Umbilical cord (tissue), 2 donors: ENCODE measurements at places on chromosomes 6 and 20.

- peak; percentile 90 for DNase-seq
These were observed at the start of gene ATAT1 for GRCh38 chr6:30626484-30627366. Gene ATAT1 (plus strand): TSS chr6:30626874.

DNA sequence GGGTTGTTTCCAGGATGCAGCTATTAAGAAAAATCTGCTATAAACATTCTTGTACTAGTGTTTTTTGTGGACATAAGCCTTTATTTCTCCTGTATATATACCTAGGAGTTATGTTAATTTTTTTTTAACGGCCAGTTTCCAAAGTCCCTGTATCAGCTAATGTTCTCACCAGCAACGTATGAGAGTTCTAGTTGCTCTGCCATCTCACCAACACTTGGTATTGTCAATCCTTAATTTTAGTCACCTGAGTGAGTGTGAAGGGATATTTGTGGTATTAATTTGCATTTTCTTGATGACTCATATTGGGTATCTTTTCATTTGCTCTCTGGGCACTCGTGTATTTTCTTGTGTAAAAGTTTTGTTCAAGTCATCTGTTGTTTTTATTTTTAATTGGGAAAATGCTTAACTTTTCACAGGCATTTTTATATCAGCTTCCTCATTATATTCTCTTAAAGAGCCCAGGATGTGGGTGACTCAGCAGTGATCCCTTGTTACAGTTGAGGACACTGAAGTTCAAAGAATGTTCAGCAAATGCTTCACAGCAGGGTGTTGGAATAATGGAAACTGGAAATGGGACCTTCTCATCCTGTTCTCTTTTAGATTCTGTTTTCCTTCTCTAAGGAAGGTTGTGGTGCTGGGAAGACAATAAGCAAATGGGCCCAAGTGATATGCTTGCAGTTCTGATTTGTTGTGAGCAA is 211.7 kb upstream of the PRND start:
- no peak for DNase-seq

DNA sequence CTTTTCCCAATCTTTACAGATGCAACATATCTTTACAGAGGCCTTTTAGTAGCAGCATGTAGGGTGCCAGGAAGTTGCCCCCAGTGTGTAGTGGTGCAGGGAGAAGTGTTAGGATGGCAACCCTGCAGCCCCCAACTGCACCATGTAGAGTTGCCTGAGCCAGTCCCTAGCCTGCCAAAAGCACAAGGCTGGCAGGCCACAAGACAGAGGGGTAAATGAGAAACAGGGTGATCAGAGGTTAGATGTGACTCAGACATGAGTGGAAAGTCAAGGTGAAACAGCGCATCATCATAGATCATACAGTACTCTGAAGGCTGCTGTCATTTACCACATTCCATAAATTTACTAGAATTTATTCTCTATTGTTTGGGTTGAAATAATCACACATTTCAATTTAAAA is 467.5 kb downstream of the PRKN start:
- no peak for DNase-seq

GRCh38 chr6:129186988-129187387 is 304.1 kb downstream of the LAMA2 start:
- DNase-seq = no peak

DNA sequence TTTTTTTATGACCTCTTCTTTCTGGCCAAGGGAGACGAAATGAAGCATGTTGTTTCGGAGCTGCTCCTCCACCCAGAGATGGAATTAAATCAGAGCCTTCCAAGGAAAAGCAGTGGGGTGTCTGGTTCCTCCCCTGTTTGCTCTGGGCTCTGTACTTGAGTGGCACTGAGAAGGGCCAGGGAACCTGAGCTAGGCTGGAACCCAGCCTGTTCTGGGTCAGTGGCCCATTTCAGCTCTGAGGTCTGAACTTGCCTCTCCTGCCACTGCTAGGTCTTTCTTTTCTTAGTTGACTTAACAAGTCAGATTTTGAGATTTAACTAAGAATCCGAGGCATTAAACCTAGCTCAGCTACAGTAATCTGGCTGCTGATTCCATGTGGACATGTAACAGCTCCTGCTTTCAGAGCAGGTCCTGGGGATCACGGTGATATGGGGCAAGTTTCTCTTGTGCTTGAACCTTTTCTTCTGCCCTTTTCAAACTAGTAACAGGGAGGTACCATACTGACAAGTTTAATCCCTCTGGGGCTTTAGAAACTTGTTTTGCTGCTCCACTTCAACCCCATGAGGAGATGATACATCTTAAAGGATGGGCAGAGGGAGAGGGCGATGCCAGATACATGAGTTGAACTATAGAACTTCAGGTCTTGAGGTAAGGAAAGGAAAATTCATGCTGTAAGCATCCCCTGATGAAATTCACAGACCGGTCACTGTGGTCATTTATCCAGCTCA is 101.1 kb downstream of the SLC24A3 start:
- DNase-seq = peak; percentile 52

DNA sequence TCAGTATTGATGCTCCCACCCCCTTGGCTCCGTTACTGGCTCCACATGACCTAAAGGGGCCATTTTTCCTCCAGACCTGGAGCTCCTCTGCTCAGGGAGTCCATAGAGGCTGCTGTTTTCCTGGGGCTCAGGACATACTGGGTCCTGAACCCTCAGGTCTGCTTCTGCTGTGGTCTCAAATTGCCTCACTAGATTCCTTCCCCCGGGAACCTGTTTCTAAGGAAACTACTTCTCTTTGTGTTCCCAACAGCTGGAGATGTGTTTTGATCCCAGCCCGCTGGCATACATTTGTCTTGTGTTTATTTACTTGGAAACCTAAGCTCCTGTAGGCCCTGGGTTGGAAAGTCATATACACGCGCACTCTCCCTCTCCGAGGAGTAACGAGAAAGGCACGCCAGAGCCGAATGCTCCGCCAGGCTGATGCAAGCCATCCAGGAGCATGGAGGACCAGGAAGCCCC is 222.8 kb downstream of the UST start:
- DNase-seq = no peak

DNA sequence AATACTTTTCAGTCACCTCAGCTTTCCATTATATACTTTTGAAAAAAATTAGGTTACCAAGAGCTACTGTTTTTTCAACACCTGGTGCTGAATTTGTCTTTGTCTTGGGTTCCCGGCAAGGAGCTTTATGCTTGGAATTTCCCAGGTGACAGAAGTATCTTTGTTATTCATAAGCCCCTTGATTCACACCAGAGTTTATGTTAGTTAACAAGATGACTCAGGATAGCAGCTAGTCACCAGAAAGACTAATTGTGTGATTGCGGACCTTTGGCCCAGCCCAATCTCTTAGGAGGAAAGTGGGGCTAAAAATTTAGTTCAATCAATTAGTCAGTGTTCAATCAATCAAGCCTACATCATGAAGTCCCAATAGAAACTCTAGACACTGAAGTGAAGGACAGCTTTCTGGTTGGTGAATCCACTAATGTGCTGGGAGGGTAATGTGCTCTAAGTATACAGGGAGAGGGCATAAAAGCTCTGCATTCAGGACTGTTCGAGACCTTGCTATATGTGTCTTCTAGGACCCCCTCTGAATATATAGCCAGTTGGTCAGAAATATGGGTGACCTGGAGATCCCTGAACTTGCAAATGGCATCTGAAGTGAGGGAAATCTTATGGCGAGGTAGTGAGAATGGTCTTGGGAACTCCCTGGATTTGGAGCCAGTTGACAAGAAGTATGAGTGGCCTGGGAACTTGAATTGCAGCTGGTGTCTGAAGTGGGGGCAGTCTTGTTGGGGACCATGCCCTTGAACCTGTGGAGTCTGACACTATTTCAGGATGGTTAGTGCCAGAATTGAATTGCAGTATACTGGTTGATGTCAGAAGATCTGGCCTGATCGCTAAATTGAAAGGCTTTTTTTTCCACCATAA is 16.2 kb downstream of the TMEM30A start:
- DNase-seq = no peak

DNA sequence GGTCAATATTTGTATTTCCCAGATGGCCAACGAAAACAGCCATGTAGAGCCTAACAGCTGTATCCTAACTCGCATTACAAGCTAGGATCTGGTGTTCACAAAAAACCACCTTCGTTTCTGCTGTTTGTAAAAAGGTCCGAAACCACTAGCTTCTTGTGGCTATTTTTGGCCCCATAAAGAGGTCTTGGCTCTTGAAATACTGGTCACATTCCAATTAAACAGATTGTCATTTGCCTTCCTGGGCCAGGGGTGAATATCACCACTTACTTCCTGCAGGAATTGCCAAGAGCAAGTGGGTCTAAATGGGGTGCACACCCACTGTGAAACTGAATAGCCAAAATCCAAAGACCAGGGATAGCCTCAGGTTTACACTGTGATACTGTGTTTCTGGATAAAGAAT is 48.2 kb downstream of the TSHZ2 start:
- no peak for DNase-seq

DNA sequence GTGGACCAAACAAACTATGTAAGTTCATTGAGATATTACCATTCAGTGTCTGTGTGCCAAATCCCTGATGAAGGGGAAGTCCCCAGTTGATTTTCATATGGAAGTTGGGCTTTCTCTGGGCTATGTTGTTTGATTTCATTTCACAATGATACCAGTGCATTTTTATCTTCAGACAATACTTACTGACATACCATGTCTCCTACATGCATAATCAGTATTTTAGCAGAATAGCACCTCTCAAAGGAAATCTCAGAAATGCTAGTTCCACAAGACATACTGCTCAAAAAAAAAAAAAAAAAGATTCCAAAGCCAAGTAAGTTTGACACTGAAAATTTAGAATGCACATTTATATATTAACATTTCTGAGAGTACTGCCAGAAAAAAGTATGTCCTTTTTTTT is 168.8 kb upstream of the RNF217 start:
- DNase-seq = no peak

GRCh38 chr6:112004201-112005012 is 49.5 kb upstream of the CCN6 start:
- DNase-seq = no peak

DNA sequence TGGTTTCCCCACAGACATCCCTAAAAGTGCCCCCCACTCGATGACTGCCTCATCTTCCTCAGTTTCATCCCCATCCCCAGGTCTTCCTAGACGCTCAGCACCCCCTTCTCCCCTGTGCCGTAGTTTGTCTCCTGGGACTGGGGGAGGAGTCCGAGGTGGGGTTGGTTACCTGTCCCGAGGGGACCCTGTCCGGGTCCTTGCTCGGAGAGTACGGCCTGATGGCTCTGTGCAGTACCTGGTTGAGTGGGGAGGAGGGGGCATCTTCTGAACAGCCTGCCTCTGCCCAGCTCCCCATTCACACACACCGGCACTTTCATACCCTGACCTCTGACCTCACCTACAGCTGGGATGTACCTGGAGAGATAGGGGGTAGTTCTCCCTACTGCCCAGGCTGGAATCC is 2.1 kb downstream of the CUTA start:
- no peak for DNase-seq

GRCh38 chr6:150759483-150759882 is 106.0 kb upstream of the MTHFD1L start:
- no peak for DNase-seq

GRCh38 chr6:90472716-90473115 is 114.2 kb downstream of the MAP3K7 start:
- no peak for DNase-seq

GRCh38 chr6:6438286-6438685 is 117.8 kb upstream of the F13A1 start:
- DNase-seq = no peak

DNA sequence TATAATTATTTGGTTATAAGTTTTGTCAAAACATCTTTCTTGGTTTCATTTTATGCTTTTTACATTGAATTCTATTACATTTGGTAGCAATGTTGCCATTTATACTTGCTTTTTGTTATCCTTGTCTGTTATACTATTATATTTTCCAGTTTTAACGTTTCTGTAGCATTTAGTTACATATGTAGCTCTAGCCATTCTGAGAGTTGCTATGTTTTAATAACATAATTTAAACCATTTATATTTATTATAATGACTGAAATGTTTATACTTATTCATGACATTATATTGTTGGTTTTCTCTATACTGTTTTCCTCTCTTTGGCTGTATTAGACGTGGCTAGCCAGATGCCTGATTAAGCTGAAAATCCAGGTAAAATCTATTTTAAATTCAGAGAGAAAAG is 252.0 kb upstream of the FLRT3 start:
- DNase-seq = no peak

DNA sequence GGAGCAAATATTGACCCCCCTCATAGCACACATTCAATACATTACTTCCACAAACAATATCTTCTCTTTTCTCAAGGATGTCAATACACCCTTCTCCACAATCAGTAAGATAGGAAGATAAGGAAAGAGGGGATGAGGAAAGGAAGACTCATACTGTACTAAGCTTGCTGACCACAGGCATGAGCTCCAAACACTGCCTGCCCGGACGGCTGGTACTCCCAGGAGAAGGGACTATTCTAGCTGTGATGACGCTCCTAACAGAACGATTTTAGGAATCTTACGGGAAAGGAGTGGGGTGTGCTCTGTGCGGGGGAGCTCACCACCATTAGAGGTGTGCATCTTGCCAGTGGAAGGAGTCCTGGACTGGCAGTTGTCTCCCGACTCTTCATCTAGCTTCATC is 3.9 kb upstream of the CCN6 start:
- no peak for DNase-seq

DNA sequence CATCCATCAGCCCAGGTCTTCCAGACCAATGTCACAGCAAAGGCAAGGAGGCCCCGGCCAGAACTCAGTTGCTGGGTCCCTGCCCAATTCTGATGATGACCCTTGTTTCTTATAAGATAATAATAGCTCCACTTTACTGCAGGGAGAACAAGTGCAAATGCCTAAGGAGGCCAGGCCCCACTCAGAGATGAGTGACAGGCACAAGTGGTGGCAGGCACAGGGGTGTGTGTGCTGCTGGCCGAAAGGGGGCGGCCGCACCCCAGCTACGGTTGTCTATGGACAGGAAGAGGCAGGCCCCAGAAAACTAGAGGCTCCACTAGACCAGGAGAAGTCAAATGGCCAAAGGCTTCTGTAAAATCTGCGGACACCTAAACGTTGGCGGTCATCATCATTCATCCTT is 28.6 kb downstream of the GNAS-AS1 start:
- DNase-seq = no peak

- peak; percentile 81 for DNase-seq
These were observed 20.5 kb downstream of the JPH2 start for GRCh38 chr20:44166477-44166876.

DNA sequence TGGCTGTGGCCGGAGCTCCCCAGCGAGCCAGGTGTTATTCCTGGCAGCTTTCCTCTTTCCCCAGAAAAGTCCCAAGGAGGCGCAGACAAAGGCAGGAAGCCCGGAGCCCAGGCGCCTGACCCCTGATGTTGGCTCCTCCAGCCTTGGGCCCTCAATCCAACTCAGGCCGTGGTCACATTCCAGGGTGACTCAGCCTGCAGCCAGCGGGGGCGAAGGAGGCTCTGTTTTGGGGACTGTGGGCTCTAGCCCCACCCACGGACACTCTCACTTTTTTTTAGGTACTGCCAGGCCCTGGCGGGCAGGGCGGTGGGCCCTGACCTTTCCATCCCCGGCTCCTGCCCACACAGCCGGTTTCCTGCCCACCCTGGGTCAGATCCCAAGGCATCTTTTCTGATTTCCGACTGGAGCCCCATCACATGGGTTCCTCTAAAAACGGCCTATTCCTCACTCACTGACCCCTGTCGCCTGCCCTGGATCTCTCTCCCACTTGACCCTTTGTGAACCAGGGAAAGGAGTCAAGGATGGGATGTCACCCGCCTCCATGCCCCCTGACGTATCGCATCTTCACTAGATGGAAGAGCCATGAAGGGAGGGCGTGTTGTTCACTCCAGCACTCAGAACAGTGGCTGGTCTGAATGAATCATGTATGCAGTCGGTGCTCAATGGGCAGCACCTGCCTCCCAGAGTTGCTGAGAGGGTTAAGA is 5.5 kb downstream of the PTGIS start:
- DNase-seq = peak; percentile 72
